ENCODE measurements at places on chromosomes 1 and 21.

- no peak for DNase-seq
Observed at GRCh38 chr1:43199093-43199726, 27.1 kb downstream of the CFAP57 start.

DNA sequence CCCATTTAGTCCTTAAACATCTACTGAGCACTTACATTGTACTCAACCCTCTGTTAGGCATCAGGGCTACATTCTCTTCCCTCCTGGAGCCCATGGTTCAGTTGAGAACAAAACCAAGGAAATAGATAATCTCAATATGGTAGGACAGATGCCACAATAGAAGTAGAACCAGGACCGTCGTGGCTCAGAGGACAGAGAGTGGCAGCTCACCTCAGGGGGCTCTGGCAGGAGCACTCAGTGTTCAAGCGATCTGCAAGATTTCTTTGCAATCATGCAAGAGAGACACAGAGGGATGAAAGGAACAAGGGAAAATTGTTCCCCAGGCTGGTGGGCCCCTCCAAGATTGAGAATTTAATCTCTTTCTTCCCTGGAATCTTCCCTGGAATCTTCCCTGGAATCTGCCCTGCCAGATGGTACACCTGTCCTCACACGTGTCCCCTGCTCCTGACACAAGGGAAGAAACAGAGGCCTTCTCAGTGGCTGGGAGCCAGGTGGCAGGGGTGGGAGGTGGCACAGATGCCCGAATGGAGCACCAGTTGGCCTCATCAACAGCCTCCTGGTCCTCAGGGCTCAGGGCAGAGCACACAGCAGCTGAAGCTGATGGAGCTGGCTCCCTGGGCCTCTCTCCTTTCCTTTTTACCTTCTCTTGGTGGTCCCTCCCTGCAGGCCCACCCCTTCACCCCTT, 135.4 kb downstream of the PLXNA2 start:
- DNase-seq = no peak

DNA sequence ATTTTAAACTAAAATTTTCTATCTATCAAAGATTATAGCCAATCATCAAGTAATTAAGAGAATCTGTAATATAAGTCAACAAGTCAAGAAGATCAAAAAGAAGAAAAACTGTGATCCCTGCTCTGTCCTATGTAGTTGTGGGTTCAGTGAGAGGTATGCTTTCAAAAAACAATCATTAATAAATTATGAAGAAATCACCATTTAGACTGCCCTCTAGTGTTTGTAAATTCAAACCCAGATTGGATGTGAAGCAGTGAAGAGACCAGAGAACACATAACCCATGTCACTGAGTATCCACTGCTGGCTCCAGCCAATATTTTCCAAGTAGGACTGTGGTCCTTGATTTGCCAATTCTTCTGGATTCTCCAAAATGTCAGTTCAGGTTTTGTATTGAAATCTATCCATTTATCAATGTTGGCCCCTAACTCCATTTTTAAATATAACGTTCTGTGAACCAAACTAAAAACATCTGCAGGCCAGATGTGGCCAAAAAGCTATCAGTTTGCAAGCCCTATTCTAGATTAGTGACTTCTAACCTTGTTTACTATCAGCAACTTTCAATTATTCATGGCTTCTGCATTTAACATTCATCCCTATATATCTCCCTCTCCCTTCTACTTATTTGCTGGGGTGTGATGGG, 467.5 kb upstream of the CXADR start:
- no peak for DNase-seq

- no peak for DNase-seq
Observed at GRCh38 chr1:88118176-88118845, 565.8 kb upstream of the PKN2 start.

Data from dorsolateral prefrontal cortex (tissue), 122 donors.